ENCODE measurements at places on chromosomes 1 and 21. TPM values are rescaled to one million over a fixed set of nuclear protein-coding genes. Genes with fewer than 3 reads are reported as not detected.

CNKSR1 gene
- total RNA-seq: 2.6 TPM

UTS2 gene
- not detected for total RNA-seq

WLS gene
- total RNA-seq: 117 TPM

DNA sequence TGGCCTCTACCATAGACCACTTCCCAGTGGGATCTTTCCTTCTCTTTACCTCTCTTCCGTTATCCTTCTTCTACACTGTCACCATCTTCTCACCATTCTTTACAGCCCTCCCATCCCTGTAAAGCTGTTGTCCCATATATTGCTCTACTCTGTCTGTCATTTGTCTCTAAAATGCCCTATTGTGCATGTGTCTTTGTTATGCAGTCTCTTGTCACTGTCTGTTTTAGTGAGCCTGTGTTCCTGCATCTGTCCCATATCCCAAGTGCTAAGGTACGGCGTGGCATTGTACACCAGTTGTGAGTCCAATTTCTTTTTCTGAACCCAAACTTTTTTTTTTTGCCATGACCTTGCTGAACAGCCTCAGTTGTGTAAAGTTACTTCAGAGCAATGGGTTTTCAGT, 8.8 kb upstream of the ZBTB18 start:
- DNase-seq: no peak

DNA sequence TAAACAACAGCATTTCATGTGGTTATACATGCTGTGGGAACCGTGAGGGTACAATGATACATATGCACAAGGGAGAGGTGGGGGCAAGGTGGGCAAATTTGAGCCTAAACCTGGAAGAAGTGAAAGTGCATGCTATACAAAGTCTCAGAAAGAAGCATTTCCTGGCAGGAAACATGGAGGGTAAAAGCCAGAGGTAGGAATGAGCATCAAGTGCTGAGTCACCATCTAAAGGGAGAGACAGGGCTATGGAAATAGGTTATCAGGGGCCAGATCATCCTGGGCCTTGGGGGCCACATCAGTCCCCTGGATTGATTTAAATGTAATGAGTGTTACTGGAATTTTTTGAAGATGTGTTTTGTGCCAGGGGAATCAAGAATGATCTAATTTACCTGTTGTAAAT, 60.1 kb upstream of the DAB1 start:
- DNase-seq: no peak

DNA sequence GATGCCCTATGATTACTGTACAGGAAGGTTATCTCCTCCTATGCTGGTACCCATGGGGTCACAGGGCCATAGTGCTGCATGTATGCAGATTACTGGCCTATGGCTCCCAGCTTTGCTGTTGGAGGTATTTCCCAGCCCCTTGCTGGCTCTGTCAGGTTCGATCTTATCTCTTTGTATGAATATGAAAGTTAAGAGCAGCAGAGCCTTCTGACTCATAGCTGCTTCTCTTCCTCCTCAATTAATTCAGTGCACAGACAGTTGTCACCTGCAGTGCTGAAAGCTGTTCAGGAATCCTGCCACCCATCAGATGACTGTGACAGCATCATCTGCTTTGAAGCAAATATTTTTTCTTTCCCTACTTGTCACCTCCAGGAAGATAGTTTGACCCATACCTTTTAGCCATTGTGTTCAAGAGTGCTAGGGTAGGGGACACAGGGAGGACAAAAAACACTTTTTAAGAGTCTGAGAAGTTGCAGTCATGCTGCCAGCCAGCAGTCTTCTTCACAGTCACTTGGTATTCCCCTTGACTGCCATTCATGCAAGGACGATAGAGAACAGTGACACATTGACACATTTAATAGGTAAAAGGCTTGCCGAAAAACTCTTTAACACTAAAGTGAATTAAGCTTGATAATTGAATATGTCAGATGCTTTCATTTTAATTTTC, 73.1 kb downstream of the KIF1B start:
- no peak for DNase-seq

DNA sequence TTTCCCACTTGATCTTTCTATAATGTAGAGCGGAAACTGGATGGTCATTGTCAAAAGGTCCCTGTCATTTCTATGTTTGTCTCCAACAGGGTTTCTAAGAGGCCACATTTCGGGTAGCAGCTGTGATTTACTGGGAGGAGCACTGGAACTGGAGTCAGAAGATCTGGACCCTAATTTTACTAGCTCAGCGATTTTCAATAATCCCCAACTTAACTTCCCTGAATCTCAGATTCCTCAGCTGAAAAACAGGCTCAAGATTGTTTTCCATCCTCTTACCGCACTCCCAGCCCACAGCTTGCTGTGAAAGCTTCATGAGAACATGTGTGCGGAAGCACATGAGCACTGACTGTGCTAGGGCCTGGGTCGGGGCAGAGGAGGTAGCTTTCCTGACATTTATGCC, 19.9 kb upstream of the RGS4 start:
- DNase-seq: no peak

DNA sequence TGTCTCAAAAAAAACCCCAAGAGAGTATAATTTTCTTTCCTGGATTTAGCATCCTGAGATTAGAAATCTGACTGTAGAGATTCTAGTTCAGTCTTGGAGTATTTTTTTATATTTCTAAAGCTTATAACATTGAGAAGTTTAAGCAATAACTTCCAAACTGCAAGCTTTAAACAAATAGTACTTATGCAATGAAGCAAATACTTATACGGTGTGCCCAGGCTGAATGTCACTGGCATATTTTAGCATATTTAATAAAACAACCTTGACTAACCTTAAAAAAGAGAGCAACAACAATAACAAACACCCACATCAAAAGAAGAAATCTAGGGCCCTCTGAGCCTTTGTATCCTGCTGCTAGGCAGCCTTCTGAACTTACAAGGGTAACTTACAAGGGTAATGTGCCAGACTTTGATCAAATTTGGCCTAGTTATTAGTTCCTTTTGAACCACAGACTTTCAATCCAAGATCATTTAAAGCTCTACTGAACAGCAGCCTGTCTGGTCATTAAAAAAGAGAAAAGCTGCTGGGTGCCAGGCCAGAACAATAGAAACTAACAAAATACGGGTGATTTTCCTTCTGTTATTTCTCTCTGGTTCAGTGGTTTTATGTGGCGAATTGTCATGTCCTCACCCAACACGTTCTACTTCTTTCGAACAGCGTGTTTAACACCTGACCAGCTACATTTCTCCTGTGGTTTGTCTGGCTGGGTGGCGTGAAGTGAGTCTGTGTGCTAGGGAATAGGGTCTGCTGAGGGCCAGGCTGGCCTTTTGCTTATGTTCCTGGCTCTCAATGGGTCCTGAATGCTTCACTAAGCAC, 16.2 kb downstream of the MTOR start:
- DNase-seq: no peak

All from heart right ventricle (tissue), 16 donors.